ENCODE measurements at places on chromosomes 5 and 9.

GRCh38 chr9:69299826-69300225 lies 25.2 kb upstream of the ENTREP1 start:
- no peak for DNase-seq

GRCh38 chr5:139167952-139168720 lies 30.0 kb downstream of the SIL1 start:
- no peak for DNase-seq

- DNase-seq = no peak
Measured at GRCh38 chr5:63963080-63963735, 963 bp upstream of the HTR1A start.

GRCh38 chr9:79801459-79801858 lies 229.7 kb downstream of the TLE4 start:
- no peak for DNase-seq

- no peak for DNase-seq
Measured at GRCh38 chr5:40217553-40217952, 462.2 kb upstream of the PTGER4 start.

DNA sequence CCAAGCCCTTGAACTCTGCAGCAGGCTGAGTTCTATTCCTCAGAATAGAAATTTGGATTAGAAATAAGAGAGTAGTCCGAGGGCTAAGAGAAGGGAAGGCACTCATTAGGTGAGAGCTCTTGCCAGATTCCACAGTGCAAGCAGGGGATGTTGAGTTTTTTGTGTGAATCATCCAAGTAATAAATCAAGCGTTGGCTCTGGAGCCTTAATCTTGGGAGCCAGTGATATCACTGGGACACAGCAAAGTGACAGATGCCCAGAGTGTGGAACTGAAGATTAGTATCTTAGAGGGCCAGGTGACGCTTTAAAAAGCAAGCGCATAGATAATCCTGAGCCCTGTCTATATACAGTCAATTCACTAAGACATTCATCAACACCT lies 60.3 kb downstream of the FOXD1 start:
- DNase-seq = no peak

DNA sequence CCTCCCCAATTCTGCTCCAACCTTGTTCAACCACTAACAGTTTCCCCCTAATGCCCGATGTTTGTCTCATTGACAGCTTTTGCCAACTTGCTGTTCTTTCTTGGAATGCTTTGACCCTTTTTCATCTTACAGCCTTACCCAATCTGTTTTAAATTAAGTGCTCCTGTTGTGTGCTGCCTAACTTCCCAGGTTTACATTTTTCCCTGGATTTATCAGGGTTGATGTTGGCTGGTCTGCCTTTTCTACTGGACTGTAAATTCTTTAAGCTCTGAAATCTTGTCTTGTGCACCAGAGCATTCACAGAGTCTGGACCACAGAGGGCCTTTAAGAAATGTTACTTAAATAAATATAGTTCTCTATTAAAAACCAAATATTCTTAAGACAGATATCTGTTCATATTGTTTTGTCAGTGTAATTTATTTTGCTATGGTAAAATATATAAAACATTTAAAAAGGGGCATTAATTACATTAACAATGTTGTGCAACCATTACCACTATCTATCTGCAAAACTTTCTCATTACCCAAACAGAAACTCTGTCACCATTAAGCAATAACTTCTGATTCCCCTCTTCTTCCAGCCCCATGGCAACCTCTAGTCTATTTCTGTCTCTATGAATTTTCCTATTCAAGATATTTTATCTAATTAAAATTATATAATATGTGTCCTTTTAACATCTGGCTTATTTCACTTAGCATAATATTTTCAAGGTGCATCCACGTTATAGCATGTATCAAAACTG lies 73.0 kb downstream of the OSTF1 start:
- no peak for DNase-seq

GRCh38 chr9:10014889-10015288 lies 597.9 kb downstream of the PTPRD start:
- no peak for DNase-seq

DNA sequence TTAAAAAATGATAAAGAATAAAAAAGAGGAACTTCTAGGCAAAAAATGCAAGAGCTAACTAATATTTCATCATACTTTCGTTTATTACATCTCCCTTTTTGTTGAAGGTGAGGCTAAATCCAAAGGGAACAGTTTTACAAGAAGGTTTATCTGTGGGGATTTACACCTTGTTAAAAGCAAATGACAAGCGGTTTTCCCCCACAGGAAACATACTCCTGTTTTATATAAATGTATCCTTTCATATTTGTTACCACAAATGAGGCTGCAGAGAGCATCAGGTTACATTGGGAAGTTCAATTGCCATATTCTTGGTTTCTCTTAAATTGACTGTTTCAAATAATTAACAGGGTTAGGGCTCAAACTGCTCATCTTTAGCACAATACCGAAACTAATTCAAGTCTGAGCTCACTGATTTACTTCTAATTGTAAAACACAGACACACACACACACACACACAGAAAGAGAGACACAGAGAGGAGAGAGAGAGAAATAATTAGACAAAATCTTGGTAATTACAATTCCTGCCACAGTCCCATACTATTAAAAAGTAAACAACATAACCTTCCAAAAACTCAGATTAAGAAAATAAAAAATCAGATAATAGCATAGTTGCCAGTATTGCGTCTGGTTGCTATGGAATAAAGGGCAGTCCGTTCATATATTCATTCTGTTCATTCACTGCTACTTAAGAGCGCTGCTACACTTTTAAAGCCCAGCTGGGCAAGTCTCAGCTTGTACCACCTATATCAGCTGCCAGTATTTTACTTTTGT lies 17.1 kb downstream of the RFX3 start:
- DNase-seq = no peak

DNA sequence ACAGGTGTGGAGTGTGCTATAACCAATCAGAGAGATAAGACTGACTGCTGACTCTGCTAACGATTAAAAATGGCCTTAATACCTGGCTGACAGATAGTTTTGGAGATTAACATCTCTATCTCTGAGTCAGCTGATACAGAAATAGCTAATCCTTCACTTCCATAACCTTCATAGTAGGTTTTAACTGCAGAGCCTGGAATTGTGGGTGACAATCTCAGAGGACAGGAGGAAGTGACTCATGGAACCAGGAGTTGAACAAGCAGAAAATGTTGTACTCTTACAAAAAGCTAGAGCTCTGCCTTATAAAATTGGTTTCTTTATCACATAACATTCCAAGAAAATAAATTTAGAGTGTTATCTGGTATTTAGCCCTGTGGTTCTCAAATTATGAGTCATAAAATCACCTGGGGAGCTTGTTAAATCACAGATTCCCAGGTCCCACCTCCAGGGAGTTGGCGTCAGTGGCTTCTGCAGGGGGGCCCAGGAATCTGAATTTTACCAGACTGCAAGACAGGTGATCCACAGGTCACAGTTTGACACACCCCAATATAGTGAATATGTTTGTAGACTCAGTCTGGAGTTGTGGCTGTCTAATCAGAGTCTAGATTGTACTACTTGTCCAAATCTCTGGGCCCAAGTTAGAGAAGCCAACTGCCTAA lies 44.4 kb upstream of the AFAP1L1 start:
- no peak for DNase-seq

DNA sequence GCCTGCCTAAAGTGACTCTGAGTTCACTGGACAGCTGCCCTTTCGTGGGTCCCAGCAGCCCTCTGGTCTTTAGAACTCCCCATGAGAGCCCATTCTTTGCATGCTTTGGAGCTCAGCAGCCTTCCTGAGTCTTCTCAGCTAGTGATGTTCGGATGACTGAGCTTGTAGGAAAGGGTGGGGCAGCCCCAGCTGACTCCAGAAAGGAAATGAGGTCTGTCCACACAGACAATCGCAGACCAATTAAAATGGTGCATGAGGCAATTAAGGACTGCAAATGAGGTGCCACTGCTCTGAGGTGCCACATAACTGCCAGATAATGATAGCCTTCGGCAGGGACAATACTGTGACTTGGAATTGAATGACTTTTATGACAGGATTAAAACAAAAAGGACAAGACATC lies 25.4 kb upstream of the TOMM5 start:
- no peak for DNase-seq

All from stimulated activated CD4-positive, alpha-beta T cell treated with anti-CD3 and anti-CD28 coated beads, Interleukin-1b, Interleukin-23, amount 100 ng/mL, for 1 hour (primary cell).